Stimulated activated CD4-positive, alpha-beta T cell treated with anti-CD3 and anti-CD28 coated beads, Interleukin-12 subunit alpha, Interleukin-12 subunit beta, amount 100 ng/mL, for 24 hours (primary cell): ENCODE measurements at places on chromosomes 13 and 19.

DNA sequence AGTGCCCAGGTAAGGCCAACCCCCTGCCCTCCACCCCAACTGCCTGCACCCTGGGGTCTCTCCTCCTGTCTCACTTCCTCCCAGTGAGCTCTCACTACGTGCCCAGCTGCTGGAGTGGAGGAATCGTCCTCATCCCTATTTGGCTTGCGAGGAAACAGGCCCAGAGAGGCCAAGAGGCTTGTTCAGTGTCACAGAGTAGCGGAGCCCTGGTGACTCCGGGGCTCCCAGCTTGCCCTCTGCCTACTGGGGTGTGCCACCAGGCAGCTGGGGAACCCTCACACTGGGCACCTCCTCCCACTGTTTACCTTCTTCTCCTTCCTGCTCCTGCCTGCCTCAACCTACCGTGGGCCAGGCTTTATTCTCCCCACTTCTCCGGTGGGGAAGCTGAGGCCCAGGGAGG lies 5.6 kb downstream of the TMED1 start:
- DNase-seq, result no peak

DNA sequence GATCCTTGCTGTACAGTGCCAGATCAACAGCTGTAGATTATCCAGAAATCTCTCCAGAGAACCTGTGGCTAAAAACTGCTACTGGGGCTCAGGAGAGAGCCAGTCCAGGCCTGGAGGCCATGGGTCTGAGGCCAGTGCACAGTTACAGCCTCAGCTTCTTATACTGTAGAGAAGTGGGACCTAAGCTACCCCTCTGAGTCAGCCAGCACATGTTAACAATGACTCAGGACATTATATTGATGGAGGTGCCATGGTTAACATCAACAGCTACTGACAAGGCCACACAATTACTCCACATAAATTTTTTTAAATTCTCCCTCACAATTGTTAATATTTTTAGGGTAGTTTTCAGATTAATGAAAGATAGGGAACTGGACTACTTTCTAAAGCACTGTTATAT lies 138.5 kb downstream of the RBM26 start:
- DNase-seq, result no peak

DNA sequence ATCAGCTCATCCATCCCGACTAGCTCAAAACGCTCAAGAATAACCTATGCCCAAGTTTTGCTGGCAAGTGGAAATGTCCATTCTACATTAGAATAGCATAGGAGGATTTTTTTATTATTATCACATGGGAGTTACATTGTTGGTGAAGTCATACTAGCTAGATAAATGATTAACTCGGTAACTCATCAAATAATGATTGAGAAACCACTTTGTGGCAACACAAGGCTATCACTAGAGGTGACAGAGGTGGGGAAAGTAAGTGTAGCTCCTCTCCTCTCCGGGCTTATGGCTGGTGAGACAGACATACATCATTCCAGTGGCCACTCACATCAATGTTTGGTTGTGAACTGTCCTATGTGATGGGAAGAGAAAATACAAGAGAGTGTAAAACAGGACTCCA lies 161.6 kb downstream of the ZIC5 start:
- DNase-seq, result no peak

- DNase-seq, result no peak
These were observed 6.0 kb upstream of the FFAR1 start for GRCh38 chr19:35341565-35342225.

- DNase-seq, result no peak
These were observed 130.8 kb downstream of the KLF12 start for GRCh38 chr13:74003374-74003773.

- DNase-seq, result no peak
These were observed 127.9 kb upstream of the SOX1 start for GRCh38 chr13:111938741-111939665.

GRCh38 chr19:36041831-36042230 lies 9.2 kb upstream of the CLIP3 start:
- no peak for DNase-seq

DNA sequence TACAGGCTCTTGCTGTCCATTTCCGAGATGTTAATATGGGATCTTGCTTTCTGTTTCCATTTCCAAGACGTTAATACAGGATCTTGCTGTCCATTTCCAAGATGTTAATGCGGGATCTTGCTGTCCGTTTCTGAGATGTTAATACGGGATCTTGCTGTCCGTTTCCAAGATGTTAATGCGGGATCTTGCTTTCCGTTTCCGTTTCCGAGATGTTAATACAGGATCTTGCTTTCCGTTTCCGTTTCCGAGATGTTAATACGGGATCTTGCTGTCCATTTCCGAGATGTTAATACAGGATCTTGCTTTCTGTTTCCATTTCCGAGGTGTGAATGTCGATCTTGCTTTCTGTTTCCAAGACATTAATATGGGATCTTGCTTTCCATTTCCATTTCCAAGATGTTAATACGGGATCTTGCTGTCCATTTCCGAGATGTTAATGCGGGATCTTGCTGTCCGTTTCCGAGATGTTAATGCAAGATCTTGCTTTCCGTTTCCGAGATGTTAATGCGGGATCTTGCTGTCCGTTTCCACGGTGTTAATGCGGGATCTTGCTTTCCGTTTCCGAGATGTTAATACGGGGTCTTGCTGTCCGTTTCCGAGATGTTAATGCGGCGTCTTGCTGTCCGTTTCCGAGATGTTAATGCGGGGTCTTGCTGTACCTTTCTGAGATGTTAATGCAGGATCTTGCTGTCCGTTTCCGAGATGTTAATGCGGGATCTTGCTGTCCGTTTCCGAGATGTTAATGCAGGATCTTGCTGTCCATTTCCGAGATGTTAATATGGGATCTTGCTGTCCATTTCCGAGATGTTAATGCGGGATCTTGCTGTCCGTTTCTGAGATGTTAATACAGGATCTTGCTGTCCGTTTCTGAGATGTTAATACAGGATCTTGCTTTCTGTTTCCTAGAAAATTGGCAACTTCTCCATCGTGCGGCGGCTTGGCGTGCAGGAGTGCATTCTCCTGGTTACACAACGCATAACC lies 38.3 kb downstream of the PEX11G start:
- DNase-seq, result no peak

GRCh38 chr19:2507109-2507508 lies 31.2 kb downstream of the GADD45B start:
- DNase-seq, result no peak

- DNase-seq, result no peak
These were observed 17.7 kb upstream of the OLFM2 start for GRCh38 chr19:9953802-9954542.
